ENCODE measurements at places on chromosomes 7 and 10. TPM values are rescaled to one million over a fixed set of nuclear protein-coding genes. Genes with fewer than 3 reads are reported as not detected.

The SAP25 gene
- not detected for total RNA-seq

The OR2A7 gene
- not detected for total RNA-seq

The FAM241B gene
- 13.9 TPM for total RNA-seq

The UCMA gene
- total RNA-seq: not detected

The ZNF503 gene
- total RNA-seq: 1.6 TPM

The ADAM22 gene
- 76.2 TPM for total RNA-seq

DNA sequence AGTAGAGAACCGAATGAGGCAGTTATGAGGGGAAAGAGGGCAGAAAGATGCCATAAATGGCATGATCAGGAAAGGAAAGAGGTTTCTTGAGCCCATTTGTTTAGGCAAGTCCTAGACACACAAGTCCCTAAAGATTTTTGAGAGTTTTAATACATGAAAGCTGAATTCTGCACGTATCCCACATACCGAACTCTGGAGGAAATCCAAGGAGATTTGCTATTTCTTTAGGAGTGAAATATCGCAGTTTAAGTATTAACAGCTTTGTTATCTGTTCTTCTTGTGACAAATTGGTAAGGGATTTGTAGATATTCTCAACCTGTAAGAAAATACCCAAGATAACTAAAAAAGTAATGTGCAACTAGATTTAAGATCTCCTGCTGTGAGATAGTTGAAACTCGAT lies 23.7 kb upstream of the CUBN start:
- DNase-seq: no peak

DNA sequence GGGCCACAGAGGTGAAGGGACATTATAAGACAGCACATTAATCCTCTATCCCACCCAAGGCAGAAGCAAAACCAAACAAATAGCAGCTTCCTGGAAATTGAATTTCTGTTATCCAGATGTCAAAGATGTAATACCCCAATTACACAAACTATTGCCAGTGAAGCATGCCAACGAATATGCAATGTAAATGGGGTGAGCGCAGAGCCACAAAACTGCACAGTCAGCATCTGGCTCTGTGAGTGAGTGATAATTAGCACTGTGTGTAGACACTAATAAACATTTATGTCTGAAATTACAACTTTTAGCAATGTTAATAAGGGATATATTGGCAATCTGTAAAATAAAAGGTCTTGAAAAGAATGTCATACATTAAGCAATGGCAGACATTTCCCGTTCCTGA lies 3.2 kb downstream of the BEND7 start:
- no peak for DNase-seq

- DNase-seq: no peak
These were observed 710 bp upstream of the LDB3 start for GRCh38 chr10:86667421-86668181.

GRCh38 chr7:25311346-25311745 lies 83.1 kb upstream of the NPVF start:
- DNase-seq: no peak

GRCh38 chr7:33079096-33079495 lies 16.5 kb upstream of the NT5C3A start:
- DNase-seq: no peak

DNA sequence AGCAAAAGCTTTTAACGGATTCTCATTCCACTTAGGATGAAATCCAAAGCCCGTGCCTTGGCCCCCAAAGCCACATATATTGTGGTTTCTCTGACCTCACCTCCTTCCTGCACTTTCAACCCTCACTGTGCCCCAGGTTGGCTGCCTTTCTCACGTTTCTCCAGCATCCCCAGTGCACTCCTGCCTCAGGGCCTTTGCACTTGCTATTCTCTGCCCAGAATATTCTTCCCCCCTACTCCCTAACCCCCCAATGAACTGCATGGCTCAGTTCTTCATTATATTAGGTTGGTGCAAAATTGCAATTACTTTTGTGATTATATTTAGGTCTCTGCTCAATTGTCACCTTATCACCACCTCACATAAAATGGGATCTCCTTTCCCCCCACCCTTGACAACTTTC lies 34.2 kb downstream of the MYOF start:
- DNase-seq: no peak

DNA sequence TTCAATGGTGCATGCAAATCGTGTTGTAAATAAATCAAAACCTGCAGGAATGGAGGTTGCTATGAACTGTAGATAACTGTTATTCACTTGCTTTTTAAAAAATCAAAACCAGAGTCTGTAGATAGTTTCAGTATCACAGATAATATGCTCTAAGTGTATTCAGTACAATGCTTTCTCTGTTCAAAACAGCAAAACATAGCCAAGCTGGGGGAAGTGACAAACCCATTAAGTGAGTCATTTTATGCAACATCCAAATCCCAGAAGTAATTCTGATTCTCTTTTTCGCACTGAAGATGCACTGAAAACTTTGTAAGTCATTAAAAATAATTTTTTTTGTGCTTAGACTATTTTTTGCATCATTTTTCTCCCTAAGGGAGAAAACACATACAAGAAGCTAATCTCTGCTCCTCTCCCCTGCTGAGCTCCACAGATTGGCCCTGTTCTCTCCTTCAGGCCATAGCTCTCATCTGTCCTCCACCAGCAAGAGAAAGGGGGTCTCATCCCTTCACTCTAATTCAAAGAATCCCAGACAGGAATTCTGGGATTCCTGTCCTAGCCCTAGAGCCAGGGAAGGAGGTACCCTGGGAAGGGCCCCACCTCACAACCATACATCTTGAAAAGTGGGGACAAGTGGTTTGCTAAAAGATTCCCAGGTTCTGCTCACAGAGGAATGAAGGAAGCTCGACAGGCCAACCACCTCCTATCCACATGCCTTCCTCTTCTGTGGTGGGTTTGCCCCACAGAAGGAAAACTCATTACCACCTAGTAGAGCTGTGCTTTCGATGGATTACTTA lies 4.9 kb downstream of the PRTFDC1 start:
- peak; percentile 45 for DNase-seq

GRCh38 chr10:33930079-33930478 lies 595.6 kb upstream of the NRP1 start:
- DNase-seq: no peak

- no peak for DNase-seq
These were observed 208.6 kb upstream of the CCDC6 start for GRCh38 chr10:60114765-60115586.

DNA sequence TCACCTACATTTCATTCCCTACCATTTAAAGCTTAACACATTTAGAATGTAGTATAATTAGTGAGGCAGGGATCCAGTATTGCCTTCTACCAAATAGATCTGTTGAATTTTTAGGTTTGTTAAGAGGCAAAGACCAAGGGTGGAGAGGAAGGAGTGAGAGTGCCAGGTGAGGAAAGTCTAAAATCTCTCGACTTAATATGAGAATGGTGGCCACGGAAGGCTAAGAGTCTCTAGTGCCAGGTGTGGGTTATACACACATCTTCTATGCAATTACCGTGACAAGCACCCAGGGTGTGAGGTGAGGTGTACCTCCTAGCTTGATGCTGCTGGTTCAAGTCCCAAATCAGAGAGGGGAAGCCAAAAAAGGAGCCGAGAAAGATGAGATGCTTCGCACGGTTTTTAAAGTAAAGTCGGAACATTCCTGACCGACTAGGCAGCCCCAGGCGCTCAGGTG lies 439 bp downstream of the IQUB start:
- DNase-seq: no peak
